ENCODE measurements at places on chromosomes 16 and 17.
A peak's percentile ranks its signal among the peaks of the same experiment; 100 is the strongest.

DNA sequence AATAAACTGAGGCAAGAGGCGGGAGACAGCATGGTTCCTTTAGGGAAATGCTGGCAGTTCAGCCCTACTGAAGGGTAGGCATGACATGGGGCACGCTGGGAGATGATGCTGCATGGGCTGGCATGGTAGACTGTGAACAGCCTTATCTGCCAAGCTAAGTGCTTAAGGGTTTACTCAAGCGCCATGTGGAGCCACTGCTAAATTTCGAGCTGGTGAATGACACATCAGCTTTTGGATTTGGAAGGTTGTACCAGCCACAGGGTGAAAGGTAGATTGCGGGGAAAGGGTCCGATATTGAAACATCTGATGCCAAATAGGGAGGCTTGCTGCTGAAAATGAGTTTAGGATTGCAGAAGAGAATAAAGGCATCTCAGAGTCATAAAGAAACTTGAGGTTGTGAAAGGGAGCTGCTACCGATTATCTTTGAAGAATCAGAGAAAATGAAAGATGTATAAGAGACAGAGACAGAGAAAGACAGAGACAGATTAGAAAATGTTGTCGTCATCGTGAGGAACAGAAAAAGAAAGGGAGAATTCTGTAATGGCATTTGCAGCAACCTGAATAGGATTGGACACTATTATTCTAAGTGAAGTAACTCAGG is 16.3 kb downstream of the PIK3R5 start:
- ATAC-seq: no peak

GRCh38 chr17:78882540-78883088 is 20.4 kb downstream of the CEP295NL start:
- no peak for ATAC-seq

DNA sequence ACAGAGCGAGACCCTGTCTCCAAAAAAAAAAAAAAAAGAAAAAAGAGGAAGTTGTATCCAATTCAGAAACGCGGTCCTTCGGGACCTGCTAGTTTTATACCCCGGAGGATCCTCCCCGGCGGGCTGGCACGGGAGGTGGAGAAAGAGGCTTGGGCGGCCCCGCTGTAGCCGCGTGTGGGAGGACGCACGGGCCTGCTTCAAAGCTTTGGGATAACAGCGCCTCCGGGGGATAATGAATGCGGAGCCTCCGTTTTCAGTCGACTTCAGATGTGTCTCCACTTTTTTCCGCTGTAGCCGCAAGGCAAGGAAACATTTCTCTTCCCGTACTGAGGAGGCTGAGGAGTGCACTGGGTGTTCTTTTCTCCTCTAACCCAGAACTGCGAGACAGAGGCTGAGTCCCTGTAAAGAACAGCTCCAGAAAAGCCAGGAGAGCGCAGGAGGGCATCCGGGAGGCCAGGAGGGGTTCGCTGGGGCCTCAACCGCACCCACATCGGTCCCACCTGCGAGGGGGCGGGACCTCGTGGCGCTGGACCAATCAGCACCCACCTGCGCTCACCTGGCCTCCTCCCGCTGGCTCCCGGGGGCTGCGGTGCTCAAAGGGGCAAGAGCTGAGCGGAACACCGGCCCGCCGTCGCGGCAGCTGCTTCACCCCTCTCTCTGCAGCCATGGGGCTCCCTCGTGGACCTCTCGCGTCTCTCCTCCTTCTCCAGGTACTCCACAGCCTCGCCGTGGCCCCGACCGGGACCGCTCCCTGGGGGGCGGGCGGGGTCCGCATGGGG is at the start of gene CDH3:
Gene CDH3, plus strand, starts transcription at position 596 of the 779 bp plus-strand sequence. Its CDS starts 70 bp downstream, at position 666.
- peak; percentile 13 for ATAC-seq

DNA sequence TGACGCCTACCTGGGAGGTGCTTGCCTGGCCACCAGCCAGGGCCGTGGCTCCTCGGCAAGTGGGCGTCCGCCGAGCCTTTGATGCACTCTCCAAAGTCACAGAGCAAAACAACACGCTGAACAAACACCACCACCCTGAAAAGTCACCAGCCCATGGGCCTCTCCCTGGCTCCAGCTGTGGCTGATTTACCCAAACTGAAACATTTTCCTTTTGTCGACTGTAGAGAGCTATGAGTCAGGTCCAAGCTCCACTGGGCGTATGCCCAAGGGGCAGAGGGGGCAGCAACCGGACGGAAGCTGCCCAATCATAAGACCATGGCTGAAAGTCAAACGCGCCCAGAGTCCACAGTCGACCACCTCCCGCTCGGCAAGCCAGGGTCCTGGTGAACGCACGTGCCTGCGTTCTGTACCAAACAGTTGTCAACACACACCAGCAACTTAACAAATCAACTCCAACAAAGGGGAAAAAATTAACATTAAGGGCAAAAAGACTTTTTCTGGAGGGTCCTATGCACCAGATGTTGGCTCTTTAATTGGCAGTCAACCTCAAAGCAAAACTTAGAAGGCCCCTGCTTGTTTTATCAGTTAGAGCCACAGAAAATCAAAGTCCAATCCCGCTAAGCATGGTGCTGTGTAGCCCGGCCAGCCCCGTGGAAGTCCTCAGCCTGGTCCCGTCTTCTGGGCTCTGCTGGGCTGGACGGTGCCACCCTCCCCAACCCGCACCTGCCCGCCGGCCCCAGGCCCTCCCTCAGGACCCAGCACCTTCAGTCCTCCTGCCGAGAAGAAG is 47.3 kb downstream of the TBC1D16 start:
- ATAC-seq: no peak

GRCh38 chr16:86662195-86662594 is 83.8 kb downstream of the FOXL1 start:
- ATAC-seq: peak; percentile 82

GRCh38 chr16:68915589-68915988 is 72.3 kb downstream of the TANGO6 start:
- no peak for ATAC-seq

DNA sequence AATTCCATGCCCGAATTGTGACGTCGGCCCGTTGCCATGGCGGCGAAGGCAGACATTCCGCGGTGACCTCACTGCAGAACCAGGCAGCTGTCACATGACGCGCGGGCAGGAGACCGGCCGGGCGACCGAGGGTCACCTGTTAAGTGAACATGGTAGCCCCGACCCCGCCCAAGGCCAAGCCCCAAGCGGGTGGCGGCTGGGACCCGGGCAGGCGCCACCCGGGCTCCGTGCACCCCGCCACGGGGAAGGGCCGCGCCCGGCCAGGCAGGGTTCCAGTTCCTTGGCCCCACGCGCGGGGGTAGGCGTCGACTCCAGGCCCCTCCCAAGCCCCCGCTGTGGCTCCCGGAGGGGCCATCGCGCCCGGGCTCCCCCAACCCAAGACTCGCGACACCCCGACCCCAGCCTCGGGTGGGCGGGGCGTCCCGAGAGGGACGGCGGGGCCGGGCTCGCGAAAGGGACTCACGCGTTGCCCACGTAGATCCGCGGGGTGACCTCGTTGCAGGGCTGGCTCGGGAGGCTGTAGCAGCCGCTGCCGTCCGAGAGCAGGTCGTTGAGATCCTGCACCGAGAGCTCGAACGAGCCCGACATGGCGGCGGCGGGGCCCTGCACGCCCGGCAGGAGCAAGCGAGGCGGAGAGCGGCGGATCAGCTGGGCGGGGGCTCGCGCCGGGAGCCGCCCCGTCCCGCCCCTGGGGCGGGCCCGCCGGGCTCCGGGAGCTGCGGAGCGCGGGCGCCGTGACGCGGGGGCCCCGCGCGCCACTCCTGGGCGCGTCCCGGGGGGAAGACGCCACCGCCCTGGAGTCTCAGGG is at the start of gene DUSP3:
Gene DUSP3, minus strand, starts transcription at position 641 of the 808 bp plus-strand sequence. Its CDS starts 53 bp downstream, at position 588.
- ATAC-seq: peak; percentile 82

- peak; percentile 45 for ATAC-seq
Measured at GRCh38 chr17:79670537-79671084, 59.8 kb upstream of the RBFOX3 start.

- no peak for ATAC-seq
Measured at GRCh38 chr17:49327835-49328784, 33.9 kb downstream of the ZNF652 start.

- peak; percentile 94 for ATAC-seq
Measured at GRCh38 chr17:17435323-17435722, 41.5 kb upstream of the MED9 start.

DNA sequence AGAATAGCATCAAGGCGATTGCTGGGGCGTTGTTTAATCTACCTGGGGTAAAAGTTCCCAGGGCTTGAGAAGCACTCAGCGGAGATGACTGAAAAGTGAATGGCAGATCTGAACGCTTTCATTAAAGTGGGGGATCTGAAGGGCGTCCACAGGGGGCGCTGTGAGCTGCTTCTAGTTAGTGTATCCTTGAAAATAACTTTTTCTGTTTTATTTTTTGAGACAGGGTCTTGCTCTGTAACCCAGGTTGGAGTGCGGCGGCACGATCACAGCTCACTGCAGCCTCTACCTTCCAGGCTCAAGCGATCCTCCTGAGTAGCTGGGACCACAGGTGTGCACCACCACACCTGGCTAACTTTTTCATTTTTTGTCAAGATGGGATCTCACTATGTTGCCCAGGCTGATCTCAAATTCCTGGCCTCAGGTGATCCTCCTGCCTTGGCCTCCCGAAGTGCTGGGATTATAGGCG is 360.4 kb downstream of the SEC14L1 start:
- ATAC-seq: no peak

DNA sequence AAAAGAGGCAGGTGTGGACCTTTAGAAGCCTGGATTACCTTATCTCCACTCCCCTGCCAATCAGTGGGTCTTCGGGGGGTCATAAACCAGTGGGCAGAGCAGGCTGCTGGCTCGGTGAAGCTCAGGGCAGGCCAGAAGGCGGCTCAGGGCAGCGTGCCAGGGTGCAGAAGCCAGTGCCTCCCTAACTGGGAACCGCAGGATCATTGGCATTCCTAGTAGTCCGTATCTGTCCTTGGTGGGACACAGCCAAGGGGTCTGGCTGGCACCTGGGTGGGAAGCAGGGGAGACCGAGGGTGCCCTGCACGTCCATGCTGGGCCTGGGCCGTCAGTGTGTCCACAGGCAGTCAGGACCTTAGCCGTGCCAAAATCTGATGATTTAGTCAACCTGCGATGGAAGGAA is 76.8 kb downstream of the SEC14L1 start:
- ATAC-seq: peak; percentile 32

DNA sequence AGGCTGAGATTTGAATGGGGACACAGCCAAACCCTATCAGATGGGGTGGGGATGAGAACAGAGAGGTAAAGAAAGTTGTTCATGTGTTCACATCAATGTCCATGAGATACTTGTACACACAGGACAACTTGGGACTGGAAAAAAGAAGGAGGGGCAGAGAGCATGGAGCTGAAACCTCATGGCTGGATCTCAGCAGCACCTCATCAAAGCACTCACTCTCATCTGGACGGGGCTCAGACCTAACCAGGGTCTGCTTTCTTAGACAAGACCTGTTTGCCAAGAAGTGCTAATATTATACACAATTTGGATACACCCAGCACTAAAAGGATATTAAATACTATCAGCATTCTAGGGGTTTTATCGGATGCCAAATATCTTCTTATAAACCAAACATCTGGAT is 399.8 kb downstream of the SLC39A11 start:
- ATAC-seq: no peak

GRCh38 chr17:81111066-81111465 is 54.2 kb upstream of the PVALEF start:
- ATAC-seq: no peak

- no peak for ATAC-seq
Measured at GRCh38 chr16:53055541-53056391, 975 bp downstream of the CHD9 start.

- ATAC-seq: peak; percentile 76
Measured at GRCh38 chr17:1384905-1385435, 15.1 kb downstream of the YWHAE start.

DNA sequence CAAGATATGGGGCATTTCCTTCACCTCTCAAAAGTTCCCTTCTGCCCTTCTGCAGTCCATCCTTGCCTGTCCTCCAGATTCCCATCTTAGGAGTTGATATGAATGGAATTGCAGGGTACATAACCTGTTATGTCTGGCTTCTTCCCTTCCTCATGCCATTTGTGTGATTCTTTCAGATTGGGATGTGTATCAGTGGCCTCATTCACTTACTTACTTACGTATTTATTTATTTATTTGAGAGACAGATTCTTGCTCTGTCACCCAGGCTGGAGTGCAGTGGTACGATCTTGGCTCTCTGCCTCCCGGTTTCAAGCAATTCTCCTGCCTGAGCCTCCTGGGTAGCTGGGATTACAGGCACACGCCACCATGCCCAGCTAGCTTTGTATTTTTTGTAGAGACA is 6.2 kb upstream of the TMEM94 start:
- ATAC-seq: no peak

- ATAC-seq: peak; percentile 61
Measured at GRCh38 chr17:49861150-49861884, 13.4 kb upstream of the TAC4 start.

- ATAC-seq: no peak
Measured at GRCh38 chr16:66728804-66729203, 22.6 kb downstream of the DYNC1LI2 start.

All from motor neuron (in vitro differentiated cells).